ENCODE measurements at places on chromosomes 11 and 22.

DNA sequence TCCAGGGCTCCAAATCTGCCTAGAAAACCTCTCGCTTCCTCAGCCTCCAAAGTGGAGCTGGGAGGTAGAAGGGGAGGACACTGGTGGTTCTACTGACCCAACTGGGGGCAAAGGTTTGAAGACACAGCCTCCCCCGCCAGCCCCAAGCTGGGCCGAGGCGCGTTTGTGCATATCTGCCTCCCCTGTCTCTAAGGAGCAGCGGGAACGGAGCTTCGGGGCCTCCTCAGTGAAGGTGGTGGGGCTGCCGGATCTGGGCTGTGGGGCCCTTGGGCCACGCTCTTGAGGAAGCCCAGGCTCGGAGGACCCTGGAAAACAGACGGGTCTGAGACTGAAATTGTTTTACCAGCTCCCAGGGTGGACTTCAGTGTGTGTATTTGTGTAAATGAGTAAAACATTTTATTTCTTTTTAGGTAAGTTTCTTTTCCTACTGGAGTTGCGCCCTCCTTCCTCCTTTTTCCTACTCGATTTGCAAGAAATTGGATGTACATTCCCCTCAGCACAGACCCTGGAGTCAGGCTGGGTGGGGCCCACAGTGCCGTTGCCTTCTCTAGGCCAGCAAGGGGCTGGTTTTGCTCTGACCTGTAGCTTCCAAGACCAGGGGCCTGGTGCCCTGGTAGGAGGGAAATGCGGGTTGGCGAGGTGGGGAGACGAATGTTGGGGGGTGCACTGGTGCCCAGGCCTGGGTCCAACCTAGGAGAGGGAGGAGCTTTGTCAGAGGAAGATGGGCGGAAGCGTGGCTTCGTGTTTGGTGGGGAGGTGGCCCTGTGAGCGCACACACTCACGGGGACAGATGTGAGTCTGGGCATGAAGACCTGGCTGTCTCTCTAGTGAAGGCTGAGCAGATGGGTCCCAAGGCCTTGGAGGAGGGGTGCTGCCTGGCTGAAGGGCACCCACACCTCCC is 50.6 kb downstream of the ST14 start:
- no peak for DNase-seq

GRCh38 chr11:96012086-96012824 is 88.3 kb upstream of the MTMR2 start:
- DNase-seq = no peak

GRCh38 chr11:116164843-116165242 is 607.9 kb downstream of the BUD13 start:
- DNase-seq = no peak

DNA sequence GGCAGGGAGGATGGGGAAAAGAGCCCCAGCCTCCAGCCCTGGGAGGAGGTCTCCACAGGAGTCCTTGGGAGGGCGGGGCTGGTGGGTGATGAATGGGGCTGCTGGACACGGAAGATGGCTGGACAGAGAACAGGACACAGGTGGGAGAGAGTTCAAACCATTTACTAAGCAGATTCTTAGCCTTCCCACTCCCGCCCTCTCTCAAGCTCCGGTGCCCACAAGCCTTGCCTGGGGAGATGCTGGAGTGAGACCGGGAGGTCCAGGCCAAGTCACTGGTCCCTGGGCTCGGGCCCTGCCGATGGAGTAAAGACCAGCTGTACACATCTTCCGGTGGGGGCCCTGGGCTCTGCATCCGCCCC is 1.4 kb downstream of the CLDN5 start:
- DNase-seq = no peak

DNA sequence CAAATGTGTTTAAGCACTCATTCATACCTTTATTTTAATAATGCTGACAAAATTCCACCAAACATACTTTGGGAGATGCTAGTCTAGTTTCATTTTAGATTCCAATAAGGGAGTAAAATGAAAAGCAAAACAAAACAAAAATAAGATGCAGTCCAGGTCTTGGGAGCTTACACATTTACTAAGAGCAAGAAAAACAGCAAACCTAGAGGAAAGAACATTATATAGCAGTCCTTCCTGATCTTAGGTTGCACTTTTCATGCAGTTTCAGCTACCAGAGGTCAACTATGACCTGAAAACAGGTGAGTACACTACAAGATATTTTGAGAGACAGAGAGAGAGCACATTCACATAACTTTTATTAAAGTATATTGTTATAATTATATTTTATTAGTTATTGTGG is 1100.9 kb downstream of the DLG2 start:
- no peak for DNase-seq

- no peak for DNase-seq
These were observed 491.9 kb downstream of the OPCML start for GRCh38 chr11:133040289-133040900.

GRCh38 chr22:22737590-22737989 is 93.2 kb downstream of the GGTLC2 start:
- no peak for DNase-seq

DNA sequence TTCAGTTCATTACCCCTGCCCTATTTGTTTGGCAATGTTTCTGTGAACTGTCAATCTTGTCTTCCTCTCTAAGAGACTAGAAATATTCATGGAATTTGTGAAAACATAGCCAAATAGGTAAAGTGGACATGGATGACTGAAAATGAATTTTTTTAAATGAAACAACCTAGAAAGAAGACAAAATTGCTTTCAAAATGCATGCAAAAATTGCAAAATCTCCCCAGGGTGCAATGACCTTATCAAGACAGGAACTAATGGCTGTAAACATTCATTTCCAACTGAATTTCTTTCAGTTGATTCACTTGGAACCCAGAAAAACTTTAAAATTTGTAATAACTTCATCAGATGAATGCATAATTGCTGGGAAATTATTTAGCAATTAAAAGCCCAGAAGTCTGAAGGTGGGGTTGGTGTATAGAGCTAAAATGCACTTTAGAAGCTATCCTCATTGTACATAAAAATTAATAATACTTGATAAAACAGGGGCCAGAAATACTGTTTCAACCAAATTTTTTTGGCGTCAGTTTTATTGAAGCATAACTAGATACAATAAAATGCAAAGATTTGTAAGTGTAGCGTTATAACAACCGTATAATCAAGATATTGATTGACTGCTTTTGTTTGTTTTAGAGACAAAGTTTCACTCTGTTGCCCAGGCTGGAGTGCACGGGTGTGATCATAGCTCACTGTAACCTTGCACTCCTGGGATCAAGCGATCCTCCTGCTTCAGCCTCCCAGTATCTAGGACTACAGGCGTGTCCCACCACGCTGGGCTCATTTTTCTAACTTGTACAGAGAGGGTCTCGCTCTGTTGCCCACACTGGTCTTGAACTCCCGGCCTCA is 27.6 kb upstream of the SLC35C1 start:
- DNase-seq = no peak

DNA sequence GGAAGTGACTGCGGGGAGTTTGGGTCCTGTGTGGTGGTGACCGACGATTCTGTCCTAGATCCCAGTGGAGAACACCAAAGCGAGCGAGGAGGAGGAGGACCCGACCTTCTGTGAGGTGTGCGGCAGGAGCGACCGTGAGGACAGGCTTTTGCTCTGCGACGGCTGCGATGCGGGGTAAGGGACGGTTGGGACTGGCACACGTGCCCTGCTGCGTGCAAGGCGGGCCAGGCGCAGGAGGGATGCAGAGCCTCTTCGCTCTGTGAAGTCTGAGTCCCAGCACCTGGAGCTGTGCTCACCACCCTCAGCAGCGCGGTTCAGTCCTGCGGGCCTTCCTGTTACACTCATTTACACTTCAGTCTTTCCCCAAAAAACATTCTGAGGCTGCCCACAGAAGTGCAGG is 16.2 kb downstream of the PHRF1 start:
- DNase-seq = no peak

- no peak for DNase-seq
These were observed 18.8 kb upstream of the RTL6 start for GRCh38 chr22:44516841-44517240.

DNA sequence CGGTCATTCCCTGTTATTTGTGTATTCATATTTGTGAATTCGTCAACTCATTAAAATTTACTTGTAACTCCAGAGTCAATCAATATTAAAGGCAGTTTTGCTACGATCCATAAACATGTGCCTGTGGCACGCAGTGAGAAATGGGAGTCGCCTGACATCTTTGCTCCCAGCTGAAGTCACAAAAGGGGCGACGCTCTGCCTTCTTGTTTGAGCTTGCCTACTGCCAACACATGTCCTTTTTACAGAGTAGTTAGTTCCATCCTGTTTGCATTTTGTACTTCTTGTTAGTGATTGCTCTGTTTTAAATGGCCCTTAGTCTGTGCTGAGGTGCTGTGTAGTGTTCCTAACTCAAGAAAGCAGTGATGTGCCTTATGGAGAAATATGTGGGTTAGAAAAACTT is 305.3 kb downstream of the ETS1 start:
- no peak for DNase-seq

DNA sequence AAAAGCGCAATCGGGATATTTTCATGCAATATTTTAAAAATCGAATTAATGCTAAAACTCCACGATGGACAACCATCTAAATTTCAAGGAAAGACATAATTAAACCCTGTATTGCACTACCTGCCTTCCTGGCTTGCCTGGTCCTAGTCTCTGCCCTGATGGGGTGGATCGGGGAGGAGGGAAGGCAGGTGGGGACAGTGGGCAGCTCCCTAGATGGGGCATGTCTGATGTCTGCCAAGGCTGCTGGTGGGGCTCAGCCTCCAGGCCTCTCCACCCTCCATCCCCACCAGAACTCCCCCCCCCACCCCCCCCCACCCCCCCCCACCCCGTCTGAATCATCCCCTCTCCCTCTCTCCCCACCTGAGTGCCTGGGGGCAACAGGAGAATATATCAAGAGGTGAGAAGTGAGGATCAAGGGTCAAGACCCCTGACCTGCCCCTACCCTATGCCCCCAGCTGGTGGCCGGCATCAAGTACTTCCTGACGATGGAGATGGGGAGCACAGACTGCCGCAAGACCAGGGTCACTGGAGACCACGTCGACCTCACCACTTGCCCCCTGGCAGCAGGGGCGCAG is 650 bp downstream of the CST6 start:
- DNase-seq = no peak

GRCh38 chr22:50271519-50271970 is 1.4 kb upstream of the MAPK11 start:
- DNase-seq = no peak

DNA sequence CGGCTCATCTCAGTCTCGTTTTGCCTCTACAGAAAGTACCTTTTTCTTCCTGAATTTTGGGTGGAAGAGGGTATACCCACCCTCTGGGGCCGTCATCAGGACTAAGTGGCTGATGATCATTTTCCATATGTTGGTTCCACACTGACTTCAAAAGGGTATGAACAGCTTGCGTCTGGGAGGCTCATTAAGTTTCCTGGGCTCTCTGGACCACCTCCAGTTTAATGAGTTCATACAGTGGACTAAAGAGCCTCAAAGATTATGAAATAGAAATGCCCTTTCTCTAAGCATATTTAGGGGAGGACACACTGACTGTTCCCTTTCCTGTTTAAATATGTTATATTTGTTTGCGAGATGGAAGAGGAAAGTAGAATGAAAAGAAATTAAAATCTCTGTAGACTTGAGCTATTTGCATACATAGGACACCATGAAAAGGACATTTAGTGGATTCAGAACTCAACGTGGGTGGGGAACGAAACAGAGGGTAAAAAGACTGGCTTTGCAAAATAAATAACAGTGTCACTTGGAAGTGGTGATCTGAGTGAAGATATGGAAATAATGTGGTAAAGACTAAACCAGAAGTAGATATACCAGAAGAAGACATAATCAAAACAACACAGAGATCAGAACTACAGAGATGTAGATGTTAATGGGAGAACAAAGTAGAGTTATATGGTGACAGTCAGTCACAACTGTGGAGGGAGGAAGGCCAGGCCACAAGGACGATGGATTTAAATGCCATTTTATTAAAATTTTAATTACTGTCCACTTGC is 18.7 kb downstream of the LDLRAD3 start:
- no peak for DNase-seq

DNA sequence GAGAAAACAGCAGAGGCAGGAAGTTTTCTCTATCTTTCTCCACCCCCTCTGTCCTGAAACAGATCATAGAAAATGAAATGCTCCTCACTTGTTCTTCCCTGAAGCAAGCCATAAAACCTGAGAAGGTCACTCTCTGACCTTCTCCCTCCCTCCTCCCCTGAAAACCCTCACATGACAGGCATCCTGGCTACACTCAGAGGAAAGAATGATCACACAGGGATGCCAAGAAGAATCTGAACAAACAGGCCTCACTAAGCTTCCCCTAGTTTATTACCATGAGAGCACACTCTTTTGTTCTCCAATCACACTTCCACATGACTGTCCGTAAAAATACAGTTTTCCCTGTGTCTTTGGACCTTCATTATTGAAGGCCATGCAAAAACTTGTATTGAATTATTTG is 300.1 kb downstream of the BUD13 start:
- DNase-seq = no peak

DNA sequence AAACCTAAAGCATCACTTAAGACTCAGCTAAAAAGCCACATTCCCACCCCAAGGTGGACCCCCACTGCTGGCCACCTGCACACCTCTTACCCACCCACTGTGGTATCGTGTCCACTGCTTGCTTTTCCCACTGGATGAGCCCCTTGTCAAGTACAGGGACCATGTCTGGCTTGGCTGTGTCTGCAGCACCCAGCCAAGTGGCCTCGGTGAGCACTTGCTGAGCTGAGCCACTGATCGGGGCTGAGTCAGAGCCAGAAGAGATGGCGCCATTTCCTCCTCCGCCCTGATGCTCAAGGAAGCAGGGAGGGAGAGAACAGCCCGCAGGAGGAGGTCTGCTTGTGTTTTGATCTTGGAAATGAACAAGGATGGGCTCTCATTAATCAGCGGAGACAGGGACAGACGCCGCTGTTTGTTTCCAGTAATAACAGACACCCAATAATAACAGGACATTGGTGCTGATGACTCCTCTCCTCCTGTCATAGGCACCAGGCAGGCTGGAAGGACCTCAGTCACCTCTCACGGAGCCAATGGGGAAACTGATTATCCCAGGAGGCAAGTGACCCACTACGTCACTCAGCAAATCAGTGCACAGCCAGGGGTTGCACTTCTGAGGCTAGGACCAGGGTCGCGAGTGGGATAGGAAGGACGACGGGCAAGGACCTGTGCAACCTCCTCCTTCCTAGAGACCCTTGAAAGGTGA is 85.2 kb upstream of the RTL6 start:
- DNase-seq = peak; percentile 51

DNA sequence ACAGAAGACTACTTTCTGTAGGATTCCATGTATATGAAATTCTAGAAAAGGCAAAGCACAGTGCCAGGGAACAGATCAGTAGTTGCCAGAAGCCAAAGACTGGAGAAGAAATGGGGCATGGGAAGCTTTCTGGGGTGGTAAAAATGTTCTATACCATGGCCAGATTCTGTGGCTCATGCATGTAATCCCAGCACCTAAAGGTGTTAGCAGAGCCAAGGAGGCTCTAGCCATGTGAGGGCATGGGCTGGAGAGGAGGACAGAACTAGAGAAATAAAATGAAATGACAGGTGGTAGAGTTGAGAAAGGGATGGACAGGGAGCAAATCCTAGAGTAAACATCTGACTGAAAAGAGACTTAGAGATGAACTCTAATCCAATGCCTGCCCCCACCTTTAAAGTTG is 26.9 kb upstream of the HMGXB4 start:
- no peak for DNase-seq

- DNase-seq = no peak
These were observed 3.9 kb downstream of the CNIH2 start for GRCh38 chr11:66281776-66282467.

Measured in natural killer cell treated with Interleukin-12 subunit alpha and Interleukin-12 subunit beta and Interleukin-15 and Interleukin-18, amount 100 ng/mL, for 72 hours (primary cell).